ENCODE measurements at places on chromosomes 2 and 18.
A peak's percentile ranks its signal among the peaks of the same experiment; 100 is the strongest.

DNA sequence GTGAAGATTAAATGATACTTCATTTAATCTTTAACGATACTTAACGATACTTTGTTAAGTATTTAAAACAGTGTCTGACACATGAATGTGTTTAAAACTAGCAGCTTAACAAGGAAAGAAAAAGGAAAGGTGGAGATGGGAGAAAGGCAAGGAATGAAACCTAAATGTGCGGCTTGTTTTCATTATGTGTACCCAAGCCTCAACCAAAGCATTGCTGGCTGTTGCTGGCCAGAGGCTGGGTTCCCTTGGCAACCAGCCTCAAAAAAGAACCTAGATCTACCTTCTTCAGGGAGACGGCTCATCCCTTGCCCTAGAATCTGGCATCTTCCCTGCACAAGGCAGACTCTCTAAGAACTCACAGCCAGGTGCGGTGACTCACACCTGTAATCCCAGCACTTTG, 13.8 kb upstream of the PCBP1 start:
- no peak for DNase-seq

DNA sequence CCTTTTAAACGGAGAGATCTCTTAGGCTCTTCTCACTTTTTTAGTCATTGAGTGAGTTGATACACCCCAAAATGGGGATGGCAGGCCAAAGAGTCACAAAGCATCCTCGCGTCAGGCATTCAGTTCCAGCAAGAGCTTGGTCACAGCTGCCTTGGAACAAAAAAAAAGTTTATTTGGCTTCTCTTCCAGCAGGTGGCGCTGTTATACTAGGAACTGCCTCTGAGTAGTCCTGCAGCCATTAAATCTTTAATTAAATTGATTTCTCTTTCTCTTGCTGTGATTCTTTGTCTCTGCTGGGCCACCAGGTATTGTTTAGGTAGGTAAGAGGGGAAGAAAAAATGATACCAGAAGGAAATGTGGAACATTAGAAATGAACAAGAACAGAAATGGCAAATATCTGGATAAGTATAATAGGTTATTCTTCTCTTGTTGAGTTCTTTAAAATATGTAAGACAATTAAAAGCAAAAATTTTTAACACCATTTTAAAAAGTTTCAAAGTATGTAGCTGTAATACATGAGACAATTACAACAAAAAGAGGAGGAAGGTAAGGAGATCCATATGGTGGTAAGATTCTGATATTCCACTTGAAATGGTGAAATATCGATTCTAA, 175.1 kb downstream of the GALNT1 start:
- DNase-seq, result no peak

DNA sequence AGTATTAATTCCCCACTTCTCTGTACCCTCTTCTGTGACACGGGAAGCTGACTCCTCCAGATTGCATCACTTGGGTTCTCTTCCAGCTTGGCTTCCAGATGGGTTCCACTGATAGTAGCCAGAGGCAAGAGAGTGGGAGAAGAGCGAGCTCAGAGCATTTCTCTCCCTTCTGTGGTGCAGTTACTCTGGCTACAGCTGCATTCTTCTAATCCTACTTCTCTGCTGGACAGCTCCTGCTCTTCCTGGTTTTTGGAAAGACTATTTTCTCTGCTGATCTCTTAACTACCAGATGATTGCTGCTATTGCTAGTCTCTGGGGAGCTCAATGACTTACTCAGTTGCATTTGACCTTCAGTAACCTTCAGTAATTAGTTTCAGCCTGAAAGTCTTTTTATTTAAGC, 187.5 kb upstream of the MAP2 start:
- DNase-seq, result no peak

DNA sequence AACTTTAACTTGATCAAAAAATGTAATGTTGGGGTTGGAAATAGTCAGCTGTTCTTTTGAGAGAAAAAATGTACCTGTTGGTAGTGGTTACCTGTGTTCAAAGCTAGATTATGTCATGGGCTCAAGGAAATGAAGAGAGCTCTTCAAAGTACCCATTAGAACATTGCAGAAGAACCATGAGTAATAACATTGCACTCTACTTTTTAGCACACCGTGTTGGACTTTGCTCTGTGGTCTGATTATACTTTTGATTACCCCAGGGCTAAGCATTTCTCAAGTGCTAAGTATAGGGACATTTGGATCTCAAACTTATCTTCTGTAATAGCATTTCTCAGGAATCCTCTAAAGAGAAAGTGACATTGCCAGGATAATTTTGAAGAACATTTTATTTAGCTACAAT, 1122.8 kb upstream of the CELF4 start:
- no peak for DNase-seq

GRCh38 chr2:64929333-64929732, 59.9 kb upstream of the SLC1A4 start:
- no peak for DNase-seq

DNA sequence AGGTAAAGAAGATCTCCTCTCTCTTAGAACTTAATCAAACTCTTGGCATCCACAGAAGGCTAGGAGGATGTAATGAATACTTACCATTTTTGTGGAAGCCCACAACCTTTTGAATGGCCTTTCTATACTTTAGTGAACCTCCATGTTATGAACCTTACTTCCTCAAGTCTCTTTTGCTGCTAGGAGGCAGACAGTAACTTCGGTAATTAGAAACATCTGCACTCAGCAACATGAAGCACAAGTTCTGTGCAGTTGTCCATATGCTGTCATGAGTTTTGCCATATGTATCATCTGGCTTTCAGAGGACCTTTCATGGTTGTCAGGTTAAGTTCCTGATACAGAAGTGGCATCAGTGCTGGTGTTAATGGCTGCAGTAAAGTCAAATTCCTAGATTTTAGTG, 50.4 kb downstream of the PDK1 start:
- DNase-seq, result no peak

- DNase-seq, result no peak
These were observed 763 bp downstream of the CCDC141 start for GRCh38 chr2:179049203-179049545.

DNA sequence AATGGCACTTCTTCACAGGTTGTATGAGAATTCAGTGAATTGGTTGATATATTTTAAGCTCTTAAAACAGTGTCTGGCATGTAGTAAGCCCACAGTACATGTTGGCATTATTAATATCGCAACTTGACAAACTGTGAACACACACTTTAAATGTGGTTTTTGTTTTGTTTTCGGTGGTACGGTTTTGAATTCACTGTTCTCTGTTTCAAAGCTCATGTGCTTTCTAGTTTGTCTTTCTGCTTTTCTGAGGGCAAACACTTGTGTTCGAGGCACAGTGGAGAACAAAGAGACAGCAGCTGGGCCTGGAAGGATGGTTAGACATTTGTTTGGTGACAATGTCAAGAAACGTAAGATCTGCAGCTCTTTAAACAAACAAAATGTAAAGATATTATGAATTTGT, 276.5 kb upstream of the MC4R start:
- DNase-seq, result no peak

GRCh38 chr2:34266908-34267697, 668.0 kb upstream of the FAM98A start:
- DNase-seq, result no peak

DNA sequence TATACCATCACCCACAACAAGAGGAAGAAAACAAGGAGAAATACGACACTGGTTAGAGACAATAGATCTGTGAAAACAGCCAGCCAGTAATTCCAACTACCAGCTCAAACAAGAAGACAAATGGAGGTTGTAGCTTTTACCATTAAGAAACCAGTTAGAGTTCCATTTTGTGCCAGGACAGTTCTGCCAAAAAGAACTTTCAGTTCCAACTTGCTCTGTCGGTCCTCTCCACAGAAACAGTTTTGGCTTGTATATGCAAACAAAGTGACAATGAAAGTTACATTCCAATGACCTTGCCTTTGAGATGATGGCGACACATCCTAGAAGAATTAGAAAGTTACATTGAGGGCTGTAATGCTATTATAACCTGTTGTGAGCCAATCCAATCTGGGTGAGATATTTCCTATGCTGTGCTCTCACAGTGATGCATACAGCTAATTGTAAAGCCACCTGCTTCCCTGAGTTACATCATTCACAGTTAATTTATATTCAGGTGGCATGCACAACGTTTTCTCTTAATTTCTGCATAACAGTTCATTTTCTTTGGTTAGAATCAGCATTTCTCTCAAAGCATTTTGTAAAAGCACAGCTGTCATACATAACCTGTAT, 1378.4 kb upstream of the PIK3C3 start:
- no peak for DNase-seq

GRCh38 chr18:24773101-24773500, 312.7 kb downstream of the HRH4 start:
- no peak for DNase-seq

- no peak for DNase-seq
These were observed 2.1 kb downstream of the HK2 start for GRCh38 chr2:74835831-74836674.

- DNase-seq, result peak; percentile 82
These were observed 103.7 kb downstream of the LPIN1 start for GRCh38 chr2:11850082-11850481.

DNA sequence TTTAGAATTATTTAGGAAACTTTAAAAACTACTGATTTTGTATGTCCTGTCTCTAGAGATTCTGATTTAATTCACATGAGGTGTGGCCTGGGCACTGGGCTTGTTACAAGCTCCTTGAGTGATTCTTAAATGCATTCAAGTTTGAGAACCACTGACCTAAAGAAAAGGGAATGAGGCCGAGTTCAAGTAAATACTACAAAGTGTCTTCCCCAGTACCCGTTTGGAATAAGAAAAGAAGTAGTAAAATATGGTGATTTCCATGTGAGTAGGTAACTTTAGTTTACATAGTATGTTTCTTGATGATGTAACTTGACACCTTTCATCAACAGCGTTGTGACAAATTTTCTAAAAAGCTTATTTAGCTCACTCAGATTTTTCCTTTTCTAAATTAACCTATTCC, 1022.9 kb upstream of the NRXN1 start:
- no peak for DNase-seq

- DNase-seq, result no peak
These were observed 192.5 kb upstream of the FAM98A start for GRCh38 chr2:33791625-33792024.

- DNase-seq, result no peak
These were observed 226.2 kb upstream of the RAB6C start for GRCh38 chr2:129753261-129753660.

Measured in nucleus accumbens (tissue), 56 donors.